ENCODE measurements at places on chromosomes 2 and 18.

DNA sequence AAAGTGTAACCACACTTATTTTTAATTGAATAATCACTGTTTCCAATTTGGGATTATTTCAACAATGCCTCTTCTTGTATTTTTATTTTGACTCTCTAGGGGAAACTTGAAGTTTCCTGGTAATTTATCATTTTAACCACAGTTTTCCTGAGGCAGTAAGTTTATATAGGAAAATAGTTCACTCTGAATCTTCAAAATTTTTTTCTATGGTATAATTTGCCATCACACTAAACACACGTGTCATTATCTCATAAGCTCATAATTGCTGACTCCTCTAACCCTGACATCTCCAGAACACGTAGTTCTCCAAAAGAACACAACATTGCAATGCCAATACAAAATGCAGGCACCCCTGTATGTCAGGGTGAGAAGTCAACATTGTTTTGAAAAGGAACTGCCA lies 102.2 kb upstream of the FZD7 start:
- no peak for DNase-seq

DNA sequence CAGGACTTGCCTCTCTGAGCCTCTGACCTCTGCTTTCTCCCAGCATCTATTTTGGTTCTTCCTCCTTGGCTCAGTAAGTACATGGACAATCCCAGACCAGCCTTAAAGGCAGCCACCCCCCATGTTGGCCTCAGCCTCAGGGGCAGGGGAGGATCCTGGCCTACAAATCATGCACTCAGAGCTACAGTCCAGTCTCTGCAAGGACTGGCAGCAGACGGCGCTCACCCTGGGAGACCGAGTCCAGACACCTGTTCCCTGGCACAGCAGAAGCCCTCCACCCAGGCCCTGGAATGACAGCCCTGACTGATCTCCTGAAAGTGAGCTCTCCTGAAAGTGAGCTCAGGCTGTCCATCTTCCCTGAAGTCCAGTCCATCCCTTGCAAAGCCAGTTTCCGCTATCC lies 25.7 kb upstream of the PTPN4 start:
- no peak for DNase-seq

GRCh38 chr2:136067897-136068580 lies 49.9 kb downstream of the CXCR4 start:
- no peak for DNase-seq

DNA sequence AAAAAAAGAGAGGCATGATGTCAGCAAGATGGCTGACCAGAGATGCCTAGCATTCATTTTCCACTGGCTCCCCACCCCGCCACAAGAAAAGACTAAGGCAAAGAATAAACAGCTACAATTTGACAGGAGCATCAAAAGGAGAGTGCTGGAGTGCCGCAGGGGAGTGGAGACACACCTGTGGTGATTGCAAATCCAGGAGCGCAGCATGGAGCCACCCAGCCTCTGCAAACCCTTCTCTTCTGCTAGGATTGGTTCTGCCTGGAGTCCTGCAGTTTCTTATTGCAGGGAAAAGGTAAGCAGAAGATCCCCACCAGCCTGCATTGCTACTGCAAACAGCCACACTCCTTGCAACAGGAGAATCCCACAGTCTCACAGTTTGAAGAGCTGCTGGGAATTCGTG lies 26.1 kb downstream of the BOLL start:
- DNase-seq = no peak

- DNase-seq = no peak
Observed at GRCh38 chr2:61712060-61712459, 141.8 kb downstream of the FAM161A start.

DNA sequence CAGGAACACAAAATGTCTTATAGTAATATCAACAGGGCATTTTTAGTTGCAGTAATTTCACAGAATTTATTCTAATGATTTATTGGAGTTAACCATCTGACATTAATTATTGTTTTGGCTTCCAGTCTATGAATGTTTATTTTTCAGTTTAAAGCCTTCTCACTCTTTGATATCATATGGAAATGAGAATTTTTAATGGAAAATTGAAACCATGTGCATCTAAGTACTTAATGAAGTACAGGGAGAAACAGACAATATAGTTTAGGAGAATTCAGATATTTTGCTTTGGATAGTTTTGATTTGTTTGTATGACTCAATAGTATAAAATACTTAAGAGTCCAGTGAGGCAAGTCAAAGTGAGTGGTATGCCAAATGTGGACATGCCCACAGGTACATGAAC lies 126.1 kb downstream of the OLA1 start:
- no peak for DNase-seq

DNA sequence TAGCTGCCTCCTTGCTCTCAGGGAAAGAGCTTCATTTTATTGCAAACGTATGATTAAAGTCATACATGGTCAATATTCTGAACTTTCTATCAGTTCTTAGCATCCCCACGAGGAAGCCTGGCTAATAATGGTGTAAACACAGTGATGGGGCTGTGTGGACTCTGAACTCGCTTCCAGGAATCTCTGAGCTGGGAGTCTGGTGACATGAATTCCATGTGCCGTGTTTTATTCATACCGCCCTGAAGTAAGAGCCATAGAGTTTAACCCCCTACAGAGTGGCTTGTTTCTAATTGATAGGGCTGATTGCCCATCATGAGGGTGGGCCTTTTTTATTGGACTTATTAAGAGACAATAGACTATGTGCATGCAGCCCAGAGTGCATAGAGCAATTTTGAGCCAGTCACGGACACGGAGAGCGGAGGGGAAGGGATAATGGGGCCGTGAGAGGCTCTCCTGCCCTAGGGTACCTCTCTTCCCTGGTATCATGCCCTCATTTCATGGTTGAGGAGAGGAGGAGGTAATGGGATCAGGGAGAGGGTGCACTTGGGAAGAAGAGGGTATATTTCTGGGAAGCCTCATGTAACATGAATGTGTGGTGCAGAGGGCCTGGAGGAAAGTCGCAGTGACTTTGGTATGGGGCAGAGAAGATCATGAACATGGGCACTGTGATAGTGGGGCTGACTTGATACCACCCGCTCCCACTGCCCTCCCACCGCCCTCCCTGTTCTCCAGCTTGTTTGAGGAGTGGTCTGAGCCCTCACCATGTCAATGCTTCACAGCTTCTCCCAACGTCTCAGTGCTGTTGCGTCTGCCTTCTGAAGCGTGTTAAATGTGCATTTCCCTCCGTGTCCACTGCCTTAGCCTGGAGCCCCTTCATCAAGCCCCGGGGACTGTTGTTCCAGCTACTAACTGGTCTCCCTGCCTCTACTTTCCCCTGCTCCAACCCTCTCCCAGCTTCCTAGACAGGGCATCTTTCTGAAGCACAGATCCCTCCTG lies 73.2 kb downstream of the IL1R2 start:
- no peak for DNase-seq

DNA sequence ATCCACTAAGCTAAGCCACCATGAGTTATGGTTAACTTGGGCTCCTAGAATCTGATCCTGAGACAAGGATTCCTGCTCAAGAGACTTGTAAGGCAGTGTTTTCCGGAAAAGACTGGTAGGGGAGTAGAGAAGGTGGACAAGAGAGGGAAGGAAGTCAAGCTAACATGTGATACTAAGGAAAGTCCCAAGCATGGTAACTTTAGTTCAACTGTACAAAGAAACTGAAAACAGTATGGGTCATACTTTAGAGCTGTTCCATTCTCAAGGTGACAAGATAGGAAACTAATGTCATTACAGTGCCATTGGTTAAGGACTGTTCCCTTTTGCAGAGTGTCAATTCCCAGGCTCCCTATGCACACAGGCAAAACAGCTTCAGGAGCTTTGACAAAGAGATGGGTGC lies 5.8 kb downstream of the MYO5B start:
- DNase-seq = no peak

- DNase-seq = no peak
Observed at GRCh38 chr18:24992491-24992890, 359.5 kb downstream of the ZNF521 start.

- no peak for DNase-seq
Observed at GRCh38 chr2:216994353-216994854, 134.5 kb upstream of the TNP1 start.

- no peak for DNase-seq
Observed at GRCh38 chr2:240797914-240798313, 22.1 kb downstream of the KIF1A start.
